ENCODE measurements at places on chromosomes 6 and 20.

DNA sequence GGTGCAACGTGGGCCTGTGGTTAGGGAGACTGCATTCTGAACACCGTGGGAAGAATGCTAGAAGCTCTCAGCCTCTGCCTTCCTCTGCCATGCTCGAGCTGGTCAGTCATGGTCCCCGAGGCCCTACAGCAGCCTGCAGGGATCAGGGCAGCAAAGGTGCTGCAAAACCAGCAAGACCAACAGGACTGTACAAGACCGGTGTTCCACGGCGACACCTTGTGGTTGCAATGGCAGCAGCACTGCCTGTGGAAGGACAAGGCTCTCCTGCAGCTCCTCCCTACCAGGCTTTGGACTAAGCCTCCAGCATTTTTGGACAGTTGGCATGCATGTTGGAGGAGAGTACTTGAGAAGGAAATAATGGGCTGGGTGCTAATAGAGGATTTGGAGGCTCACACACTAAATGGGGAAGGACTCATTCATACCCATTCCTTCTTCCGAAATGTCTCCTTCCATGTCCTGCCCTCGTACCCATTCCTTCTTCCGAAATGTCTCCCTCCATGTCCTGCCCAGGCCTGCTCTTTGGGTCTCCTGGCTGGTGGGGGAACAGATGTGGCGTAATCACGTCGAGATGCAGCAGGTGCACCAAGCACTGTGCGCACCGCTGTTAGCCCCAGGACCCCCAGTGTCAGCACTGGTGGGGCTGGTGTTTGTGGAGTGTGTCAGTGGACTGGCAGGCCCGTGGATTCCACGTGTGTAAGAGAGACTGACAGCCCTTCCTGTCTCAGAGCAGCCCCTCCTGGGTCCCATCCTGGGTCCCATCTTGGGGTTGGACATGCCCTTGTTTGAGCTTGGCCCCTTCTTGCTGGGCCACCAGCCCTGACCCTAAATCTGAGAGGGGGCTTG is 18.6 kb upstream of the MYT1 start:
- DNase-seq: no peak

DNA sequence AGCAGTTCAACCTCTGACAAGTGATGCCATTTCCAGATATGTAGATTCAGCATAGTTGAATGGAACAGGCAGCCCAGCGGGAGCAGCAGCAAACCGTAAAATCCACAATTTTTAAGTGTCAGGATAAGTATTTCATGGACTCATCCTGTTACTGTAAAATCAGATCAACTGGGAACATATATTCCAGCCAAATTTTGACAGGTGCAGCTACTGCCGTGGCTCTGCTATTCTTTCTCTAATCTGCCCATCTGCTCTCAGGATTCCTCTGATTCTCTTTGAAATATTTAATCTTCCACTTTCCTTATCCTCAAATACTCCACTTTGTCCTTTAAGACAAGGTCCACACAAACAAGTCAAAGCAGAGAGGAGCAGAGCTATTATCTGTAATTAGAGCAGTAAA is 245.4 kb upstream of the ASCC3 start:
- no peak for DNase-seq

- no peak for DNase-seq
Measured at GRCh38 chr6:1403851-1404712, 14.7 kb downstream of the FOXF2 start.

DNA sequence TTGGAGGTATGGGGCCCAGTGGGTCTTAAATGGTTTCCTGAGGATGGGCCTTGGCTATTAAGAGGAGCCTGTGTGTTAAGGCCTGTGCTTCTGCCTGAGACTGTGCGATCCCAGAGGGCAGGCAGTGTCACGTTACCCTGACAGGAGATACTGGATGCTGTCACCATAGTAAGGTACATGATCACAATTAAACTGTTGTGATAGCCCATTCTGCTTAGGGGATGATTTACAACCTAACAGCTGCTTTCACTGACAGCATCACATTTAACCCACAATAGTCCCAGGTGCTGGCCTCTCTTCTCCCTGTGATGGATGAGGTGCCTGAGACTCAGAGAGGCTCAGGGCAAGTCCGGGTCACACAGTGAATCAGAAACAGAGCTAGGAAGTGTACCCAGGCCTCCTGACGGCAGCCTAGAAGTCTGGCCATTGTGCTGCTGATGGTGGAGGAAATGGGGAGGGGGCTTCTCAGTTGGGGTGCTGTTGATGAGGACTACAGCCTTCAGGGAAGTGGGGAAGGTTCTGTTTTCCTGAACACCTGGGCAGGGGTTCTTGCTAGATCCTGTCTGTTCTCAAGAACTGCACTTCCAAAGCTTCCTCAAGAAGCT is 97.3 kb downstream of the MDGA1 start:
- no peak for DNase-seq

DNA sequence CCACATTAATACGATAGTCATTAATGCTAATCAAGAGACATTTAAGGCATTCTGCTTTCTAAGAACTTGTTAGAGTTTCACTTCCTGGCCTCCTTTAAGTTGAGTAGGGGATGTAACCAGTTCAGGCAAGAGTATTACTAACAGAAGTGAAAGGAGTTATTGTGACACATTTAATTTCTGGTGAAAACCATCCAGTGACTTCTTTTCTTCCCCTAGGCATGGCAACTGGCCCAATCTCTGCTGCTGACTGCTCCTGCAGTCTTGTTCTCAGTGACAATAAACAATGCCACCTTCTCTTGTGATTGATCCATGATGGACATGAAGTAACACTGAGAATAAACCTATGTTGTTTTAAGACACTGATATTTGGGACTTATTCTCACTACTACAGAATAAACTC is 130.9 kb upstream of the DEFB112 start:
- DNase-seq: no peak

DNA sequence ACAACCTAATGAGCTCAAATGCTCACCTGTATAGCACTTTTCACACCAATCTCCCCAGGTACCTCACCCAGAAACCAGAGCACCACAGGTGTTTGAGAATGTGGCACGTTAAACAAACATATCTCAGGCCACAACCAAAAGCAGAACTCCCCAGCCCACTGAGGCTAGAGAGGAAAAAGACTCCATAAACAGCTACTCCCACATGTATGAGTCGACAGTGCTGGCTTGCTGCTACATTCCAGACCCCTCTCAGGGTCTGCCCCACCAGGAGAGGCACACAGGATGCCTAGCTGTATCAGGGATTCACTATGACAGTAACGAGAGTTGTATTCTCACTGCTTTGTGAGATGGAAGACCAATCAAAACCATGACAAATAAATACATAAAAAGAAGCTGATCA is 242.6 kb upstream of the ARID1B start:
- DNase-seq: no peak

DNA sequence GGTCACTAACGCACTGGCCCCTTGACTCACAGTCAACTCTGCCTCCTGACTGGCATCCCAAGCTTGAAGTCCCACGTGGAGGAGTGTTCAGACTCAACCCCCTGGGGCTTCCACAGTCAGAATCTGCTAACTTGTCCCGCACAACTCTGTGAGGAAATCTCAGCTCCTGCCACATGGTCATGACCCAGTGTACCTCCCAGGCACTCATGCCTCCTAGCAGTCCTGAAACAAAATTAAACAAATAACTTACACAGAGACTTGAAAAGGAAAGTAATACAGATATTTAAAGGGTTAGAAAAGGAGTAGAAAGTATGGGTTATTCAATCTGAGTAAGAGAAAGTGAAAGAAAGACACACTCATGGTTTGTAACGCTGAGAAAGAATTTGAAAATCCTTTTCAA is 134.9 kb downstream of the GMDS start:
- DNase-seq: no peak

- DNase-seq: no peak
Measured at GRCh38 chr6:160791981-160792418, 90.0 kb downstream of the PLG start.

DNA sequence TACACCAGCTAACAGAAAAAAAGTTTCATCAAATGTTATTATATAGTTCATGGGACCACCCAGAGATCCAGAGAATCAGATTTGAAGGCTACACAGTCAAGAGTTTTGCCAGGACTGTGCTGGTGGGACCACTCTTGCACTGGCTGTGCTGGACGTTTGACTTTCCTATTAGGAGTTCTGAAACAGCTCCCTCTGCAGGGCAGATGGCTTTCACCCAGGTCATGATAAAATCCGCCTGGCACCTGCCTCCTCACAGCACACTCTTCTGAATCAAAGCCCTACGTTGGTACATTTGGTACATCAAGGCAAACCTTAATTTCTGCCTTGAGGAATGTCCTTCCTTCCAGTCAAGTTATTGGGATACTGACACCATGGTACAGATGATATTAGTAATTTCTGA is 302.1 kb downstream of the ZNF217 start:
- DNase-seq: no peak

DNA sequence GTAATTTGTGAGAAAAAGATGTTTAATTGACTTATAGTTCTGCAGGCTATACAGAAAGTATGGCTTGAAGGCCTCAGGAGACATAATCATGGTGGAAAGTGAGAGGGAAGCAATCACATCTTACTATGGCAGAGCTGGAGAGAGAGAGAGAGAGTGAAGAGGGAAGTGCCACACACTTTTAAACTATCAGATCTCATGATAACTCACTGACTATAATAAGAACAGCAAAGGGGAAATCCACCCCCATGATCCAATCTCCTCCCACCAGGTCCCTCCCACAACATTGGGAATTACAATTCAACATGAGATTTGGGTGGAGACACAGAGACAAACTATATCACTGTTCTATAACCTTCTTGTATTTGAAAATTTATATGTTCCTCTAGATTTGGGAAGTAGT is 117.2 kb upstream of the BMP5 start:
- DNase-seq: no peak

GRCh38 chr6:36280983-36281382 is 11.1 kb downstream of the PNPLA1 start:
- DNase-seq: no peak

DNA sequence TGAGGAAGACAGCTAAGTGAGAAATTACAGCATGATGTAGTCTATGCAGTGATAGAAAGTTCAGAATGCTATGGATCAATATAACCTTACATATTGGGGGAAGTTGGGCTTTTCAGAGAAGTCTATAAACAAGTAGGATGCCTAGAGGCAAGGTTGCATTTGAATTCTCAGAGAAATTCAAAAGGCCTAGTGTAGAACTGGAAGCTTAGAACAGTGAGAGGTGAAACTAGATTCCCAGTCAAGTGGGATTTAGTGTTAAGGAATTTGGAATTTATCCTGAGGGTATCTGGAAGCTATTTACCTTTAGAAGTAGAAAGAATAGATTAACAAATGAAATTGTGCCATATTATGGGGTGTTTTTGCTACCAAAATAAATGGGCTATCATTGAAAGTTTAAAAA is 4.3 kb downstream of the CENPW start:
- DNase-seq: no peak

GRCh38 chr6:109039795-109040194 is 54.9 kb downstream of the SESN1 start:
- DNase-seq: no peak

GRCh38 chr6:106870824-106871717 is 103.5 kb downstream of the CD24 start:
- DNase-seq: no peak

DNA sequence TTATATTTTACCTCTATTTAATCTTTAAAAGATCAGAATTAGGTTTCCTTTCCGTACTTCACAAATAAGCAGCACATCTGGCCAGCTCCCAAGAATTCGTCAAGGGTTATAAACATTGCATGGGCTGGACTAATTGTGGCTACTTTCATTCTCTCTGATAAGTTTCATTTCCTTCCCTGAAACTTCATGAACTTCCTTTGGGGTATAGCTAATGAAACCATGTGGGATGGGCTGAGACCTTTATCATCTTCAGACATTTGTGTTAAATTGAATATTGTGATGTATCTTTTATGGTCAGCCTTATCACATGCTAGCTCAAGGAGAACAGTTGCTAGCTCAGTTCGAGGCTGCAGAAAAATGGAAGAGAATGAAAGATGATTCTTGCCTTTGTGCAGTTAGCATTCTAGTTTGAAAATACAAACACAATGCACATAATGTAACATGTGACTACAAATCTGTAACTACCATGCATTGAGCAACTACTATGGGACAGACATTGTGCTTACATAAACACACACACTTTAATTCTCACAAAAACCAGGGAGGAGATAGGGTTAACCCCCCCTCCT is 1.7 kb upstream of the GMPR start:
- no peak for DNase-seq

DNA sequence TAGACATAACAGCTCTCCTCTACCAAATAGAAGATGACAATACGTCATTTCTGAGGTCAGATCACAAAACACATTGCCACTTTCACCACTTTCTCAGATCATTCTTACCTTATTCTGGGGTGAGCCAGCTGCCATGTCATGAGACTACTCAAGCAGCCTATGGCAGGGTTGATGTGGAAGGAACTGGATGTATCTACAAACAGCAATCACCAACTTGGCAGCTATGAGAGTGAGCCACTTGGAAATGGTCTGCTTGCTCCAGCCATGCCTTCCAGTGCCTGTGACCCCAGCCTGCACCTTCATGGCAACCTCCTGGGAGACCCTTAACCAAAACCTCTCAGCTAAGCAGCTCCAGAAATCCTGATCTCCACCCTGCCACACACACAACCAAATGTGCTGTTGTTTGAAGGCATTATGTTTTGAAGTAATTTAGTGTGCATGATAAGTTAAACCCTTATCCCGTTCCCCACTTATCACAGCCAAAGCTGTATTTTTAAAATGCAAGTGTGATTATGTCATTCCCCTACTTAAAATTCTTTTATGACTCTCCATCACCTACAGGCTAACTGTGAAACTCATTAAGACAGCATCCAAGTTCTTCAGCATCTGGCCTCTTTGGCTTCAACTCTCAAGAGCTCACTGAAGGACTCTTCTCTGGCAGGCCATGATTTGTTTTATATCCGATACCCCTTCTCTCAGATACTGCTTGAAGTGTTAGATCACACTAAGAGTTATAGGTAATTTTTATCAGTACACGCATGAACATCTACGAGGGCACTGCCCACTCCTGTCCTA is 150.6 kb downstream of the LY86 start:
- DNase-seq: no peak

DNA sequence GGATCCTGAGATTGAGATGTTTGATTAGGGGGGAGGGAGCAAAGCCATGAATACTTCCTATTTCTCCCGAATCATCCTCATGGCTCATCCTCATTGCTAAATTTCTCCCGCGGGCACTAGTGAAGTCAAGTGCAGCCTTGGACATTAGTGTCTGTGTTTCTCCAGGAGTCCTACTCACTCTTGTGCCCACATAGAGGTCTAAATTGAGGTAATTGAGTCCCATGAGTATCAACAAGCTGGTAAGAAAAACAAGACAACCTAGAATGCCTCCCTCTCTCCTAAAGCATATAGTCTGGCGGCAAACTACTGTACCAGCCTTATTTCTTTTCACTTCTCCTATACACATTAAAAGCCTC is 420 bp downstream of the CENPQ start:
- no peak for DNase-seq

All from activated effector memory CD4-positive, alpha-beta T cell treated with Interleukin-2 at 50 U/mL for 16 hours (primary cell).